Activated naive CD8-positive, alpha-beta T cell treated with anti-CD3 and anti-CD28 coated beads, Interleukin-2, amount 50 U/mL, for 16 hours (primary cell): ENCODE measurements at places on chromosomes 4 and X.

DNA sequence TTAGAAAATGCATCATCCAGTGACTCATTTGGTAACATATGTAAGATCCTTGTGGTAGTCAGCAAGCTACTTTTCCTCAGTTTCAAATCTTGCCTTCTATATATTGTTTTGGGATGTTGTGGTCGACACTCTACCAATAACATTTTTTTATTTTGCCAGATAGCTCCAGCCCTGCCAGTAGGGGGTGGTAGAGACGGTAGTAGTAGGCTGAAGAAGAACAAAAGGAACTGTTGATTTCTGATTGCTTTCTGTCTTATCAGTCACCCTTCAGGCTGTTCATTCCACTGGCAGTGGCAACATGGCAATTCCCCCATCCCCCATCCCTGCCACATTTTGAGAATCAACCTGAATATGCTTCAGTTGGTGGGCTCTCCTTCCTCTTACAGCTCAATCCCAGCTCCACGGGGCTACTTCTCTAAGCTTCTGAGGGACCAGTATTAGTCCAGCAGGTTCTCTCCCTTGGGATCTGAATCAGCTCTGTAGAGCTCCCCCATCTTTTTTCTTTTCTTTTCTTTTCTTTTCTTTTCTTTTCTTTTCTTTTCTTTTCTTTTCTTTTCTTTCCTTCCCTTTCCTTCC, 171.5 kb upstream of the VEGFC start:
- no peak for DNase-seq

GRCh38 chr4:113604955-113605354, 156.6 kb downstream of the CAMK2D start:
- DNase-seq, result no peak

DNA sequence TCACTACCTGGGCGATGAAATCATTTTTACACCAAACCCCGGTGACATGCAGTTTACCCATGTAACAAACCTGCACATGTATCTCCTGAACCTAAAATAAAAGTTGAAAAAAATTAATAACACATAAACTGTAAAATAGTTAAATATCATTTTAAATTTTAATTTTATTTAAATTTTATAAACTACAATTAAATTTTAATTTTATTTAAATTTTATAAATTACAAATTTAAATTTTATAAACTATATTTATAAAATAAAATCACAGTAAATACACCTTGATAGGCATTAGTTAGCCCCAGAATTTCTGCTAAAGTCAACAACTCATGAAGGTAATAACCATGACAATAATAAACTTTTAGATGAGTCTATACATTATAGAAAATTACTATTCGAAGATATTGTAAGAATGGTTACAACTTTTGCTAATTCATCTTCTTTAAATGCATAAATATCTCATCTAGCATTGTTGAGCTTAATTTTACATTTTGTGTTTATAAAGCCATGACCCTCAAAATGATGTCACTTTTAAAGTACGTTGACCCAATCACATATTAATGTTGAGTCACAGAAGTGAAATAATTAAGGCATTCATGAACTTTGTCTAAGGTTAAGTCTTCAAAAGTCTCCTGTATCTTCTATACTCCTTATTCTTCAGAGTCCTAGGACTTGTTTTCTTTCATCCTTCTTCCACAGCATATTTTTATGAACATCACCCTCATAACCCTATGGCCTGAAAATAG, 755.8 kb upstream of the LCORL start:
- DNase-seq, result no peak

GRCh38 chrX:30217465-30217864, 2.1 kb downstream of the MAGEB2 start:
- DNase-seq, result no peak

GRCh38 chr4:14178421-14178820, 550.9 kb upstream of the BOD1L1 start:
- DNase-seq, result no peak

DNA sequence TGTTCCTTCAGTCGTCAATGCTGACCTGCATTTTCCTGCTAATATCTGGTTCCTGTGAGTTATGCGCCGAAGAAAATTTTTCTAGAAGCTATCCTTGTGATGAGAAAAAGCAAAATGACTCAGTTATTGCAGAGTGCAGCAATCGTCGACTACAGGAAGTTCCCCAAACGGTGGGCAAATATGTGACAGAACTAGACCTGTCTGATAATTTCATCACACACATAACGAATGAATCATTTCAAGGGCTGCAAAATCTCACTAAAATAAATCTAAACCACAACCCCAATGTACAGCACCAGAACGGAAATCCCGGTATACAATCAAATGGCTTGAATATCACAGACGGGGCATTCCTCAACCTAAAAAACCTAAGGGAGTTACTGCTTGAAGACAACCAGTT, 12.6 kb downstream of the TLR8 start:
- no peak for DNase-seq

- no peak for DNase-seq
These were observed 176.9 kb upstream of the DCAF8L1 start for GRCh38 chrX:28158019-28158777.

- DNase-seq, result no peak
These were observed 1.1 kb downstream of the TAFAZZIN start for GRCh38 chrX:154412468-154412867.

- DNase-seq, result no peak
These were observed 169.1 kb upstream of the FTHL17 start for GRCh38 chrX:31240982-31241381.

GRCh38 chr4:134470544-134470943, 269.0 kb upstream of the PABPC4L start:
- no peak for DNase-seq

GRCh38 chrX:40542972-40543371, 37.8 kb upstream of the ATP6AP2 start:
- DNase-seq, result no peak

DNA sequence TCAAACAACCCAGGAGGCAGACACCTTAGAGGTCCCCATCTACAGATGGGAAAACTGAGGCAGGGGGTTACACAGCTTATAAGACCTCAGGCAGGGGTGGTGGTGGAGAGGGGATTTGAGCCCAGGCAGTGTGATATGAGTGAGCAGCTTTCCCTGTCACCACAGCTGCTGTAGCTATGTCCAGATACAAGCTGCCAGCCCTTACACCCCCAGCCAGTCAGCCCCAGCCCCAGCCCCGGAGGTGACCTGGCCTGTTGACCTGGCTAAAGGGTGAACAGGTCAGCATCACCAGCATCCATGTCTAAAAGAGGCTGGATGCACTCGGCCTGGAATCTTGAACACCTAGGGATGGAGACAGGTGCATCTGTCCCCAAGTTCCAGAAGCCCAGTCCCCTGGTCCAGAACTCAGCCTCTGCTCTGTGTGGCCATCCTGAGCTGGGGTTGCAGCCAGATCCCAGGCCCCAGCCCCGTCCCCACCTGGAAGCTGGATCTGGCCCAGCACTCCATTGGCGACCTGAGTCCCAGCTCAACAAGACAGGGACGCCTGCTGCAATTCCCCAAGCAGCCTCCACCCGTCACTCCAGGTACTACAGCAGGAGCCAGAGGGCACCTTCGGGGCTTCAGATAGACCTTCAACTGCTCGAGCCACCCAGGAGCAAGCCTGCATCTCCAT, 89.5 kb downstream of the JAKMIP1 start:
- no peak for DNase-seq

GRCh38 chr4:74692972-74693371, 101.4 kb downstream of the BTC start:
- no peak for DNase-seq

GRCh38 chr4:157942017-157942416, 230.8 kb downstream of the GASK1B start:
- DNase-seq, result no peak

- no peak for DNase-seq
These were observed 64.1 kb downstream of the ARAP2 start for GRCh38 chr4:36180206-36180605.

DNA sequence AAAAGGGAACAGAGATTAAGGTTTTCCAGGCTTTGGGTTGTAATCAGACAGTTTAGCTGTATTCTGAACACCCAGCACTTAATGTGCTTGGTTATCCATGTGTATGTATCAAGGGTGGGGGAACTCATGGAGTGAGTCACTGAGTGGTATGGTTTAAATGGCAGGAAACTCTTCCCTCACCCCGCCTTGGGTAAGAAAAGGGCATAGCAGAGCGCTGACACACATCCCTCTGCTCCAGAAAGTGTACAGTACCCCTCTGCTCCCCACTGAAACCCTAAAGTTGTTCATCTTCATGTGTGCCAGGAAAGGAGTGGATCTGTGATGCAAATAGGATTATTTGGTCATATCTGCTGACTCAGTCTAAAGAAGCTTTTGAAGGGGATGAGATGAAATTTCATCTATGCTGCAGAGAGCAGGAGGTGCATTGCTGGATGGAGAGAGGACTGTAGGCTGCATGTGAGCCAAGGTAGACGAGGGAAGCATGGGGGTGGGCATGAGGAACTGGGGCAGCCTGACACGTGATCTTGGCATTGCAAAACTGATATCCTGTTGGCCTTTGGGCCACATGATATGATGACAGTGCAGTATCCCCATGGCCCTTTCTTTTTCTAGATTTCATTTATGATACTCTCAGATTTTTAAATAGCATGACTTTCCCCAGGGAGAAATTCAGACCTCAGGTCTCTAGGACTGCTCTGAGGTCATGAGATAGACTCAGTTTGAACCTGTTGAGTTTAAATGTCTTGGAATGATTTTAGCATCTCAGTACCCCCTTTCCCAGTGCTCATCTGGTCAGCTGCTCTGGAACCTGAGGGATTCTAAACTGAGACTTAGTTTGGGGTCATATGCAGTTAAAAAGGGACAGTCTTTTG, 84.8 kb downstream of the TMEM164 start:
- DNase-seq, result no peak

DNA sequence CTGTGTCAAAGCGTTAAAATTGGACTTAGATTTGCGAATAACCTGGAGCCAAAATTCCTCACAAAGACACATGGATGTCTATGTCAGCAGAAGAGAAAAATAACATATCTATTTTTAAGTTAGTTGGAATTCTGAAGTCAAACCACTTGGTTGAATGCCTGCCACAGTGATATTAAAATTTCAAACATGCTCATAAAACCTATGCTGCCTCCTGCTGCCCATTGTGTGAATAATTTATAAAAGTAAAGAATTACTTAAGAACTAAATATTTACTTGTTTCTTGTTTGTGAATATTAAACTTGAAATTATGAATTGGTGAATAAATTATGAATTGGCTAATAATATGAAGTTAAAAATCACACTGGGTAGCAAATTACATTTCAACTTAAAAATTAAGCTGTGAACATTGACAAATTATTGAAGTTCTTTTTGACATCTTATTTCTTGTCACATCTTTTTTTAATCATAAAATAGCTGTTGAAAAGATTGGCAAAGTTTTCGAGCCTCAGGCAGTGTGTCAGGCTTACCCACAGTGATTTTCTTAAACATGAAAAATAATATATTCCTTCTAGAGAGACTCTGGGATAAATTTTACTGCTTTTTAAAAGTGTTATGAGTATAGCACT, 35.4 kb downstream of the FABP2 start:
- no peak for DNase-seq

DNA sequence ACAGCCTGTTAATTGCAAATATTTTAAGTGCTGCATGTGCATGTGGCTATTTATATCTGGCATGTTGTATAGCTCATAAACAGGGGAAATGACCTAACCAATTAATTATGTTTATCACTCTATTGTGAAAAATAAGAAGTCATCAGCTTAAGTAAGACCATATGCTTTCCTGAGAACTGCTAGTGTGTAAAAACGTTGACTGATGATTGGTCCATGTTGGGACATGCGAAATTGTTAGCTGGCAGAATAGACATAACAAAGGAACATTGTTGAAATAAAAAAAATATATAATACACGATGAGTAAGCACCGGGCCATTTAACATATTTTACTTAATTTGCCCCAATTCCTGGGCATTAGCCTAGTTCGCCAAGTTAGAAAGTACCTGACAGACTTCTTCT, 207.5 kb downstream of the ANK2 start:
- no peak for DNase-seq

DNA sequence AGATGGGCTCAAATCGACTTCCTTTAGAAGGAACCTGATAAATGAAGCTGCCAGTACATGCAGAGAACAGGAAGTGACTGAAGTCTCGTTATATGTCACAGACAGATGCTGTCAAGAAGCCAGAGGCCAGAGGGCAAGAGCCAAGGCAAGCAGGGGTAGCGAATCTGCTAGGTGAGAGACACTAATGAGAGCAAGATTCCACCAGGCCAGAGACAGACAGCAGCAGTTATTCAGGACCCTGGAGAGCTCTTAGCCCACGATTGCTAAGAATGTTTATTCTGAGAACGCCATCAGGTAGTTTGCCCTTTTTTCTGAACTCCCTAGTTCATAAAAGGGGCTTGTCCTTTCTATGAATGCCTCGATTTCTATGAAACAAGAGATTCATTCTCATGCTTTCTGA, 73.7 kb downstream of the BEND2 start:
- DNase-seq, result no peak

DNA sequence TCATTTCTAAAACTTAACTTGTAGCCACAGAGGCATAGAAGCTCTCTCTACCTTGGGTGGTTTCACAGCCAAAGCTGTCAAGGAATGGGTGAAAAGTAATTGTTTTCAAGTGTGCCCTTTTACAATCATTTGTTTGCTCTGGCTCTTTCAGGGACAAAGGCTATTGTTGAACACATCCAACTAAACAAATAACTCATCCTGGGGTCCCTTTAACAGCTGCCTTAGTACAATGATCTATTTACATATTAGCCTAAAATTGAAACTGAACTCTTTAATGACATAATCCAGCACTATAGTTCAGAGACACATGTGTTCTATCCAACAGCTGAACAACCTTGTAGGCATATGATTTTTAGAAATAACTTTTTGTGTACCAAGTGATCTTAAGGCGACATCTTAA, 3.7 kb downstream of the HHIP start:
- no peak for DNase-seq

DNA sequence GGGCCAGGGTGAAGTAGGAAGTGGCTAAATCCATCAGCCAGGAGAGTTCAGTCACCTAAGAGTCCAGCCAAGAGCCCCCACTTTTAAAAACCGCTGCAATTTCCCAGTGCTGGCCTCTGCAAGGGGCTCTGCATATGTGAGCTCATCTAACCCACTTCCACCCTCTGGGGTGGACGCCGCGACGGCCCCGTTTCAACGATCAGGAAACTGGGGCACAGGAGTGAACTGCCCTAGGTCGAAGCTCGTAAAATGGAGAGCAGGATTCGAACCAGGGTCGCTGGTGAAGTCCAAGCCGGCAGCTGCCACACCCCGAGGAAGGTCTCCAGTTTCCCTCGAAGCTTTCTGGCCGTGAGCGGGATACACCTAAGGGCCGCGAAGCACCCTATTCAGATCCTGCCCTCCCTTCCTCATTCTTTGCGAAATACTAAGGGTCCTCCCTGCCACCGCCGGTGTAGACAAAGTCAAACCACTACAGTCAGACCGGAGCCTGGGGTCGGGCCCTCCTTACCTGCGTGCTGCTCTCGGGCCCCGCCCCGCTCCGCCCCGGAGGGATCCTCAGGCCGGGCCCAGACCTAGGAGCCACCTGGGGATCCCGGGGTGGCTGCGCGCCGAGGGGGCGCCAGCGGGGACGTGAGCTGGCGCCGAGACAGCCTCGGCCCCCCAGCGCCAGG, 446 bp downstream of the EVC2 start:
- no peak for DNase-seq

- DNase-seq, result no peak
These were observed 6.5 kb downstream of the CXXC4 start for GRCh38 chr4:104488151-104488550.

- DNase-seq, result no peak
These were observed 9.1 kb upstream of the TMPRSS11D start for GRCh38 chr4:67892905-67893304.

- DNase-seq, result no peak
These were observed 38.0 kb upstream of the AADAT start for GRCh38 chr4:170127758-170128157.
